ENCODE measurements at places on chromosomes 6 and 20.

DNA sequence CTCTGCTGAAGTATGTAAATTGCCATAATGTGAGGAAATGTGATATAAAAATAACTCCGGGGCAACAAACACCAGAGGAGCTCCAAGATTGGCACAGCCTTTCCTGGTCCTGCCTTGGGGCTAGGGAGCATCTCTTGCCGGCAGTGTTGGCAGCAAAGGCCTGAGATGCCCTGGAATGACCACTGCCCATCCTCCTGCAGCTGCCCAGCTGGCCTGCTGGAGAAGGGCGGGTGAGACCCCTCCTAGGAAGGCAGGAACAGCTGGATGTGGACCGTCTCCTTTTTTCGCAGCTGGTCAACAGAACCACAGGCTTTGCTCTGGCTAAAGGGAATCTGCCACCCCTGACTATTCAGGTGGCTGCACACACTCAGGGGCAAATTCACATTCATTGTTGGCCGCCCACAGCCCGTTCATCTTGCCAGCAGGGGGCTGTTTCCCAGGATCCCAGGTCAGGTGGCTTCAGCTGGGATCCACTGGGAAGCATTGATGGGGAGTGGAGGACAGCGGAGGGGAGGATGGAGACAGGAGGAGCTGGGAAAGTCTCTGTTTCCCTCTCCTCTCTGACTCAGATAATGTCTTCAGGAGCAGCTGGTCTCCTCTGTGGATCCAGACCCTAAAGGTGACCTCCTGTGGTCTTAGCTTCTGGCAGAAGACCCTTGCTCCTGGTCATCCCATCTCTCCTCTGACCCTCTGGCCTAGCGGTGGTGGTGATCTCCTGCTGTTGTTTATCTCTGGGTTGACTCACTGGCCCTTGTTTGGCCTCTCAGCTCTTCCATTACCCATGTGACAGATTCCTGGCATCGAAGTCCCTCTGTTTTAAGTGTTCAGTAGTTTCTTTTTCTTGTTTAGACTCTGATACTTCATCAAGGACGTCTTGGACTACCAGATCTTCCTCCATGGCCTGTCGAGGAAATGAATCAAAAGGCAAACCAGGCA is 336.7 kb downstream of the DHX35 start:
- no peak for DNase-seq

- DNase-seq: peak; percentile 26
Measured at GRCh38 chr6:155389130-155389529, 66.5 kb downstream of the NOX3 start.

- DNase-seq: no peak
Measured at GRCh38 chr6:65064844-65065243, 642.2 kb downstream of the EYS start.

DNA sequence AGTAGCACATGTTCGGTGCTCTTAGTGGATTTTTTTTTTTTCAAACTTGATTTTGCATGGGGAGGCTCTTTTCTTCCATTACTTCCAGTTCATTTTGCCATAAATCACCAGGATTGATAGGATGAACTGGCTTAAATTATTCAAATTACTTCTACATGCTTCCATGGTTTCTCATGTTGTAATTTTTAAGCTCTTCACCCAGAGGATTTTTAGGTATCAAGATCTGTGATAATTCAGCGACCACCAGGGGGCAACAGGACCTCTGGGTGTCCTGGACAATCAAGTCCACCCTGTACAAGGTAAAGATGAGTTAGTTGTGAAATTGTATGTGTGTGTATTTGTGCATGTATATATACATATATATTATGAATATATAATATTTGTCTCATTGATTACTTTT is 4.2 kb upstream of the EPHA7 start:
- peak; percentile 63 for DNase-seq

- DNase-seq: peak; percentile 86
Measured at GRCh38 chr6:134529921-134530320, 212.0 kb upstream of the SGK1 start.

DNA sequence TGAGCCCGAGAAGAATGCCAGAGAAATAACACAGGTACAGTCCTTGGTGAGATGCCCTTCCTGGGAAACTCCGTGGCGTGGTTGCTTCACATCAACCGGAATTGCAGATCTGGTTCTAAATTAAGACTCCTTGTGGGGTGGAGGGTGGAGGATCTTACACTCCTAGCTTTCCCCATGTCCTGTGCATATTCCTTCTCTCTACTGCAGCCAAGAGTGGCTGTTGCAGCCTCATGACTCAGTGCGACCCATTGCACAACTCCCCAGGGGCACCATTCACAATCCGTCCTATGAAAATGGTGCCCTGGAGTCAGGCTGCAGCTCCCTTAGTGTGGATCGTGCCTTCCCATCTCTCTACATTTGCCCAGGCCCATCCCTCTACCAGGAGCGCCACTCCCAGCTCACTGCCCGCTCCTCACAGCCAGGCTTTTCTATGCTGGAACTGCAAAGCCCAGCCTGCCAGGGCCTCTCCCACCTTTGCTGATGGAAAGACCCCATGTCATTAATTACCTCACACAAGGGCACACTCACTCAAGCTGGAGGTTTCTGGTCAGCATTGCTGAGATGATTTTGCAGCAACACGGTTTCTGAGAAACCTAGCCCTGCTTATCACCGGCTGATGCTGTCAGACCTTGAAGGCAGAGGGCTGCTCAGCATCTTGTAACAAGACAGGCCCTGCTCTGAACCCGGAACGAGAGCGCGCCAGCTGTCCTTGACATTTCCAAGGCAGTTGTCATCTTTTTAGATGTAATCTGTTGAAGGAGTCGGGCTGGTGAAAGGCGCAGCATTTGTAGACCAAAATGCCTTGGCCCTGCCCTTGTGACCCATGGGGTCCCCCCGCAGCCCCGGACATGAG is 39.7 kb downstream of the SIRPA start:
- peak; percentile 79 for DNase-seq
